ENCODE measurements at places on chromosomes 12 and 14.

GRCh38 chr12:106758349-106759110 lies 16.0 kb upstream of the RIC8B start:
- DNase-seq: no peak

DNA sequence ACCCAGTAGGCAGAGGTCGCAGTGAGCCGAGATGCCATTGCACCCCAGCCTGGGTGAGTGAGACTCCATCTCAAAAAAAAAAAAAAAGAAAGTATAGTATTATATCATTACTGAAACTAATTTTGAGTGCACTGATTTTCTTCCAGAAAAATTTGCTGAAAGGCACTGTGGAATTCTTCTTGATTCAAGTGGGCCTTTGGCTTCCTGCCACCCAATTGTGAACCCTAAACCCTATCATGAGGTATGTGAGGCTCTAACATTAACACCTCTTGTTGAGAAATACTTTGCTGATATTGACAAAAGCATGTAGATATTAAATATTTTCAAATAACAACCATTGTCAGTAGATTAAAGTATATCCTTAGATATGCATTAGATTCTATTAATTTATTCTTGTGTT lies 211.2 kb downstream of the LRRK2 start:
- no peak for DNase-seq

DNA sequence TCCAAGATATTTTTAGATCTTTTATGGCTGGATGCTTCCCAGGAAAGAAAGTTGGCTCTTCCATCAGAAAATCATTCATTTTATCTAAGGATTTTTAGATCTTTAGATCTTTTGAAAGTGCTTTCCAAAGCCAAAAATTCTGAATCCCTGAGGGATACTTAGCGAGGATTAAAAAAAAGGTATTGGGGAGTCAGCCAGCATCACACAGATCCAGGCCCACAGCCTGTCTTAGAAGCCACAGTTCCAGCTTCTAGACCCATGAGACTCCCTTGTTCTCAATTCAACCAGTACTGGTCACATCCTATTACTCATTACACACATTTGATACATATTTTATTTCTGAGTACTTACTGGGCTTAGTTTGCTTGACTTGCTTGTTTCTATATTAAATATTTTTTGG lies 49.9 kb downstream of the TSPAN8 start:
- no peak for DNase-seq

DNA sequence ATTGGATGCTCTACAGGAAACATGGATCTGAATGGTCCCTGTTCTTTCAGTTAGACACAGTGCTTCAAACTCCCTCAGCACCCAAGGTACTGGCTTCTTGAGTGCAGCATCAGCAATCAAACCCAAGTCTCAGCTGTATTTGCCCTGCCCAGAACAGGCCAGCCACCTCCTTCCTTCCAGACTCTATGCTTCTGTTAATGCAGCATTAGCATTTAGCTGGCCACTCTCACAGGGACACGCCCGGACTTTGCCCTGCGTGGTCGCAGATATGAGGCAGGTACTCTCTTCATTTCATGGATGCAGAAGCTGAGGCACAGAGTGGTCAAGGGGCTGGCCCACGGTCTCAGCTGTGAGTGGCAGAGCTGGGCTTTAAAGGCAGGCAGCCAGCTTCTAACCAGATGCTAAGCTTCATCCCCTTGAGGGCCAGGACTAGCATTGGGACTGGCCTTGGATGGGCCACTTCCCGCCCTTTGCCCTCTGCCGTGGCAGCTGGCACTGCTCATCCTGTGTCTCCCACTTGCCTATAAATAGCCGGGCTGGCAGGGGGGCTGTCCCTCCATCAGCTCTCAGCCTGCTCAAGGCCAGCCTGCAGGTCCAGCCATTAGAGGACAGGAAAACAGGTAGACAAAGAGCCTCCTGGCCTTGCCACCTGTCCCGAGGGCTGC lies 1.5 kb upstream of the SLC25A47 start:
- no peak for DNase-seq

- no peak for DNase-seq
These were observed 1.2 kb upstream of the GPR132 start for GRCh38 chr14:105066240-105067071.

GRCh38 chr12:116687888-116688287 lies 50.0 kb downstream of the SPRING1 start:
- DNase-seq: peak; percentile 34

GRCh38 chr14:29636870-29637269 lies 290.8 kb downstream of the PRKD1 start:
- no peak for DNase-seq

GRCh38 chr12:13504074-13504473 lies 307.5 kb downstream of the EMP1 start:
- no peak for DNase-seq

GRCh38 chr14:41285186-41285748 lies 321.4 kb upstream of the LRFN5 start:
- peak; percentile 22 for DNase-seq

GRCh38 chr12:15368812-15369211 lies 46.5 kb downstream of the PTPRO start:
- DNase-seq: no peak

DNA sequence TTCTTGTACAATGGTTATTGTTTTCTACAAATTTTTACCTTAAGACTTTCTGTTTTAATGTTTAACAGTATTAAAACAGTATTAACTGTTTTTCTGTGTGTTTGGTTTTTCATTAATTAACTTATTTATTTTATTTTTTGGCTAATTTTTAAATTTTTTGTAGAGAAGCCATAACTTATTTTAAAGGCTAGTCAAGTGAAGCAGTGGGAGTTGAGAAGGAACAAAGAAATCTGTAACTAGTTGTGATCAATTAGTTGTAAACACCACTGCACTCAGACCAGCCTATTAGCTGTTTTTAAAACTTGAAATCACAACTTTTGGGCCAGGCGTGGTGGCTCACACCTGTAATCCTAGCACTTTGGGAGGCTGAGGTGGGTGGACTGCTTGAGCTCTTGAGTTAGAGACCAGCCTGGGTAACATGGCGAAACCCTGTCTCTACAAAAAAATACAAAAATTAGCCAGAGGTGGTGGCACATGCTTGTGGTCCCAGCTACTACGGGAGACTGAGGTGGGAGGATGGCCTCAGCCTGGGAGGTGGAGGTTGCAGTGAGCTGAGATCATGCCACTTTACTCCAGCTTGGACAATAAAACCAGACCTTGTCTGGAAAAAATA lies 50.9 kb upstream of the HECTD1 start:
- no peak for DNase-seq

GRCh38 chr12:120703311-120703942 lies 6.8 kb upstream of the UNC119B start:
- no peak for DNase-seq

- DNase-seq: no peak
These were observed 546.5 kb upstream of the ATXN7L3B start for GRCh38 chr12:73991138-73991537.

DNA sequence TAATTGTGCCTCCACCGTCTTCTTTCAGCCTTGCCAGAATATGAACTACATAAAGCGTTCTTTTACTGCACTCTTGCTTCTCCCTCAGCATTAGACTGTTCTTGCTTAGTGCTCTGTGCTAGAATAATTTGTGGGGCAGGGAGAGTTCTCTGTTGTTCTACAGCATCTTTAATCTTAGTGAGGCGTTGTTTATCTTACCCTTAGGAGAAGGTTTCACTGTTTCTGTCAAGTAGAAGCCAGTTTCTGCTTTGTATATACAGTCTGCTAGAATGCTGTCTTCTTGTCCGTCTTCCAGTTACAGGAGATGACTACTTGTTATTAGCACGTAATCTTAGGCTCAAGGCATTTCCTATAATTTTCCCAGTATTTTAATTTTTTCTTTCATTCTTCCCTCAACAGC lies 458.0 kb downstream of the FLRT2 start:
- DNase-seq: no peak

DNA sequence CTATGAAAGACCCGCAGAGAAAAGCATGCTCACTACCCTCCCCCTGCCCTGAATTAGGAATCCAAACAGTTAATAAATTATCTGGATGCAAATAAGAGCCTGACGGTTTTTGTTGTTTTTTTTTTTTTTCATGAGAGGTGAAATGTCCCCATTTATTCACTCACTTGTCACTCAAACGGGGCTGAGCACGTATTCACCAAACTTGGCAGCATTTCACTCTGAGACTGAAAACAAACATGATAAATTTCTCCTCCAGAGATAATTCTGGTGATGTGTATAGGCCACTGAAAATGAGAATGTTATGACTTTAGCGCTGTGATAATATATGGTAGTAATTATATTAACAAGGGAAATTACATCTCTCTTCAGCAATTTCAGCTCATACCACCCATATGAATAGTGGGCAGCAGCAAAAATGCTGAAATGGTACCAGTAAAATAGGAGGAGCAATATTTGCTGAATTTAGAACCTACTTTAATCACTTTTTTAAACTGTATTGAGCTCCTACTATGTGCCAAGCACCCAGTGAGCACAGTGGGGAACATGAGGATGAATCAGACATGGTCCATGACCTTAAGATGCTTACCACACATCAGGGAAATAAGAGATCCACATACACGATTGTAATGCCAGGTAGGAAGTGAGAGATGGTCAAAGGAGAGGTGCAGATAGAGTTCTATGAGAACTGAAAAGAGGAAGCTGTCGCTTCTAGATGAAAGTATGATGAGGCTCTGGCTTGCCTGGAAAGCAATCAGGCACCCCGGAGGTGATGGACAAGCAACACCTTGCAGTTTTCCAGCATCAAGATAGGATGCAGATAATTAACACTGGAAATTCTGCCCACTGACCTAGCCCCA lies 286.5 kb upstream of the TMPO start:
- no peak for DNase-seq

- DNase-seq: no peak
These were observed 125.0 kb downstream of the CACNA1C start for GRCh38 chr12:2177751-2178150.
